ENCODE measurements at places on chromosomes 11 and 22.

- DNase-seq, result peak; percentile 79
Measured at GRCh38 chr11:8959546-8960166, 4.6 kb downstream of the TMEM9B start.

- no peak for DNase-seq
Measured at GRCh38 chr11:2791521-2792380, 92.0 kb upstream of the KCNQ1OT1 start.

GRCh38 chr22:47474464-47474863 lies 712.0 kb downstream of the TBC1D22A start:
- DNase-seq, result no peak

DNA sequence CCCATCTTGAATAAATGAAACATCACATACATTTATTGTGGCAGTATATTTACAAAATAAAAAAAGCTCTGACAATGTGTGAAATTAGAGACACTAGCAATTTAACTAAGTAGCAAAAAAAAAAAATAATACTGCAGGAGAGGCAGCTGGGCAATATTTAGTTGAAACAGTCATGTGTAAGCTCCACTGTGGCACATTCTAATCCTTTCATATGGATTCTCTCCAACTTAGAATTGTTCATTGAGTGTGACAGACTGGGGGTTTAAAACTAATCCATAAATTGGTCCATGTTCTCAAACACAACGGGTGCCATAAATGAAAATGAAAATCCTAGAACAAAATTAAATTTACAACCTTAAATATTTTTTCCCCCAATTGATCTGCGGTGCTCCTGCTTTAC lies 302.1 kb downstream of the CADM1 start:
- DNase-seq, result no peak

- DNase-seq, result no peak
Measured at GRCh38 chr11:42301777-42302176, 842.3 kb upstream of the LRRC4C start.

GRCh38 chr22:19840955-19841640 lies 13.6 kb downstream of the GNB1L start:
- DNase-seq, result no peak

- DNase-seq, result peak; percentile 18
Measured at GRCh38 chr22:20583471-20583922, 76.1 kb downstream of the MED15 start.

Data from Kasumi-1 (cell line).